ENCODE measurements at places on chromosomes 1 and 21.

DNA sequence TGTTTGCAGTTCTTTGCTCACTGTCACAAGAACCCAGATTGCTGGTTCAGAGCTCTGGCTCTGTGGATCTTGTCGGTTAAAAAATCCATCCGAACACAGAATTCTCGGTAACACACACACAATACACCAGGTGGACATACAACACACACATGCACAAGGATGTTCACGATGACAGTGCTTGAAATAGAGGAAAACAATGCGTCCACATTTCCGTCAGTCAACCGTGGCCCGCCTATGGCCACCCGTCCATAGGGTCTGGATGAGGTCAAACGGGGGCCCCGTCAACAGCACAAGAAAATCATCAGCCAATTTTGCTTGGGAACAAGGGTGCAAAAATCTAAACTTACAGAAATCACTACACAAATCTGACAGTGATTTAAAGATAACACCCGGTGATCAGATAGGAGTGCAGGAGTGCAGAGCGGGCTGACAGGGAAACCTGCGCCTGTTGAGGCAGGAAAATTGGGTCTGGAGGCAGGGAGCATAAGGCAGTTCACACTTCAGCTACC is 50.4 kb upstream of the SLC19A1 start:
- no peak for DNase-seq

GRCh38 chr1:179077396-179077795 is 4.5 kb upstream of the TOR3A start:
- DNase-seq = no peak

GRCh38 chr1:79920960-79921669 is 914.6 kb upstream of the ADGRL4 start:
- no peak for DNase-seq

DNA sequence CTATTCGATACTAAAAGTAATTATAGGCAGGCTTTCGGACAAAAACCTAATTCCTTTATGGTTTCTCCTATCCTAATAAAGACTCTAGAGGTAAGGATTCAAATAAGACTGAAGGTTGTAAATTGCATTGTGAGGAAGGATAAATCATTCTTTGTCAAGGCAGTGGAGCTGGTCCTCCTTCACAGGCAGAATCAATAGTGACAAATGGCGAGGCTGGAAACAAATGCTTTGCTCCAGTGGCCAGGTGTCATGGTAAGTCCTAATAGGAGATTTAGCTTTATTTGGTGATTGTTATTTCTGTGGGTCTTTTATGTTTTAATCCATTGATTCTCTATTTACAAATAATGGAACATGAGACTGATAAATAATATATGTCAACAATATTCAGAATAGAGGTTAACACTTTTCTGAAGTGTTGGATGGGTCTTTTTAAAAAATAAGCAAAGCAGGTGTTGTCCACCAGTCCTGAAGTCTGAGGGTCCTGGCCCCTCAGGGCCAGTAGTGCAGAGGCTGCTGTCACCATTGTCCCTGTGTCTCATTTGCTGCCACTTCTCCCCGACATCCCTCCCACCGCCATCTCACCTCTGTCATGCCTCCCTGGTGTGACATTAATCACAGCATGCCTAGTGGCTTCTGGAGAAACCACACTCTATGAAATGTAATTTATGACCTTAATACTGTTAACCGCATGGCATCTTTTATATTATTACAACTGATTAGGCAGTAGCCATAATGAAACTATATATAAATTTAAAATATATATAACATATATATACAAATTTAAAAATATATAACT is 120.9 kb upstream of the MAGI3 start:
- DNase-seq = no peak

DNA sequence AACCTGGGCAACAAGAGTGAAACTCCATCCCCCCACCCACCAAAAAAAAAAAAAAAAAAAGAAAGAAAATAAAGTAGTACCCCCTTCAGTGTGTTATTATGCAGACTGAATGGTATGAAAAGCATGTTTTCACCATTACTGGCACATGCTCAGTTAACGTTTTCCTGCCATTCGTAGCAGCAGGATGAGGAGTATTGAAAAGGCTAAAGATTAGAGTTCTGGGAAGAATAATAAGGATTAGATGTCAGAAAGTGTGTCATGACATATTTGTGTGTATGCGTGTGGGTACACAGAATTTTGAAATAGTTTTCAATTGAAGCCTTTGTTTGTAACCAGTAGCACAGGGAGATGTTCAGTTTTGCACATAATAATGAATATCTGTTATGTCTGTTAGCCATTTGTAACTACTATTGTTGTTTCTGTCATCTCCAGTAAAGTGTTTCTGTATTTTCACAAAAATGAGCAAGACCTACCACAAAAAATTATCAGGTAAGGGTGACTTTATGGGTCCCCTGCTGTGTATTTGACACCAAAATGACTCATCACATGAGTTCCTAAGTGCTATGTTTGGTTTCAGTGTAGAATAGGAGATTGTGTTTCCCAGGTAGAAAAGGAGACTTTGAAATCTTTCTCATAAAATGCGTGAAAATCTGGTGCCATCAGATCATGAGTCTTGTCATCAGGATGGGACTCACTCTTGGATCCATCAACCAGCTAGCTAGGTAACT is 358.9 kb downstream of the DISC1 start:
- DNase-seq = no peak

GRCh38 chr1:107954719-107955415 is 10.1 kb downstream of the VAV3 start:
- DNase-seq = no peak

DNA sequence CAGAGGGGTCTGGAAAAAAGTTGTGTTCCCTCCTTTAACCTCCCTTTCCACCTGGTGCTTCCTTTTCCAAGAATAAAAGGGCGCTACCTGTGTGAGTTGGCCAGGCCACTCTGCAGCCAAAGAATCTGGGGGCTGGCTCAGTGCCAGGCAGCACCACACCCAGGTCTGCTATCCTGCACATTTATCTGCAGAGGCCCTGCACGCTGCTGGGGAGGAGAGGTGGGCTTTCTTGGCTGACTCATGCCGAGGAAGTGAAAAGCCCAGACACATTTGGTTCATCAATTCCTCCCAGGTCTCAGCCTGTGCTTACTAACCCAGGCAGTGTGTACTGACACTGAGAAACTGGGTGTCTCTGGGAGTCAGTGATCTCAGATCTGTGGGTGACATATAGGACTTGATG is 79.8 kb upstream of the F3 start:
- no peak for DNase-seq

- no peak for DNase-seq
Observed at GRCh38 chr21:30268608-30269197, 14.0 kb downstream of the KRTAP24-1 start.

- DNase-seq = no peak
Observed at GRCh38 chr1:54668567-54668966, 27.0 kb downstream of the MROH7 start.

DNA sequence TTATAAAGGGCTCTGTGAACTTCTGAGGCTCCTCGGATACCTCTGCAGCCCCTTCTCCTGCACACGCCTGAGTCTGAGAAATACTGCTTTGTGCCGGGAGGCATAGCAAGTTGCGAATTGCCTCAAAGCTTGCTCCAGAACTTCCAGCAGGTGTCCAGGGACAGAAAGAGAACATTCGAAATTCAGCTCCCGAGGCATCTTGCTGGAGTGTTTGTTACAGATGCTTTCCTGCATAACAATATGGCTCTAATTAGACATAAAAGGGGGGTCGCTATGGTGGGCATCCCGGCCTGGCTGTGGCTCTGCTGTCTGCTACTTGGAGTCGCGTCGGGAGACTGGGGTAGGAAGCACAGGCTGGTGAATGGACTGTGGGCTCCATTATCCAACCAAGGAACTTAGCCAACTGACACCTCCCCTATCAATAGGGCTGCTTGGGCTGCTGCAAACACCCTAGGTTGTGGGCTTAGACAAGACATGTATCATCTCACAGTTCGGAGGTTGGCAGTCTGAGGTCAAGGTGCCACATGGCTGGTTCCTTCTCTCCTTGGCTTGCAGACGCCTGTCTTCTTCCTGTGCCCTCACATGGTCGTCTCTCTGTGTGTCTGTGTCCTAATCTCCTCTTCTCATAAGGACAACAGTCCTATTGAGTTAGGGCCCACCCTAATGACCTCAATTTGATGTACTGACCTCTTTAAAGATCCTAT is 607.0 kb downstream of the NPHP4 start:
- no peak for DNase-seq

- no peak for DNase-seq
Observed at GRCh38 chr21:31564439-31564838, 95.1 kb upstream of the SOD1 start.

GRCh38 chr1:151716771-151717631 is at the start of gene CELF3:
Gene CELF3, minus strand, starts transcription at chr1:151716803. Its CDS starts 783 bp downstream, at chr1:151716020.
- DNase-seq = no peak

DNA sequence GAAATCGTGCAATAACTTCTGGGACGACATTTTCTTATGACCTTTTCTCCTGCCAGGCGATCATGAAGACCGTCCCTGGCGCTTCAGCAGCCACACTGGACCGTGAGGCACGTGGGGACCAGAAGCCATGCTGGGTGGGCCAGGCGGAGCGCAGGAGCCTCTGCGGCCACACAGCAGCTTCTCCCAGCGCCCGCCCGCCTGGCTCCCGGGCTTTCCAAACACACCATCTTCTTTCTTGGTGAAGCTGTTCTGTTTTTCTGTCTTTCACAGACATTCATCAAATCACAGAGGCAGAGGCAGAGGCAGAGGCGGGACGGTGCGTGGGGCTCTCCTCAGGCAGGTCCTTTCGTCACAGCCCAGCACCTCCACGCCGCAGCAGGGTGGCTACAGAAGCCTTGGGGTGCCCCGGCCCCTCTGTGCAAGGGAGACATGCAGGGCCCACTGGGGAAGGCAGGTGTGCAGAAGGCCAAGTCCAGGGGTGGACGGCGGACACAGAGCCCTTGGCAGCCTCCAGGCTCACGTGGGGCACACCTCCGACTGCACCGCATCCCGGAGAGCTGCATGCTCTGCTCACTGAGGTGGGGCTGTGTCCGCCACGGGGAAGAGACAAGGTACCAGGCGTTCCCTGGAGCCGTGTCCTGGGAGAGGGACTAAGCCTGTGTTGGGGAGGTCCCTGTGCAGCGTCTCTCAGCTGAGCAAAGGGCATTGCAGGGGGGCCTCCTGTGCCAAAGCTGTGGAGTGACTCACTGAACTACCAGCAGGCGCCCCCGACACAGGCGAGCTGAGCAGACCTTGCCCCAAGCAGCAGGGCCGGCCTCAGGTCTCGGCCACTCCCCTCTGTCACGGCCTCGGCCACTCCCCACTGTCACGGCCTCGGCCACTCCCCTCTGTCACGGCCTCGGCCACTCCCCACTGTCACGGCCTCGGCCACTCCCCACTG is 2.6 kb upstream of the TMEM240 start:
- DNase-seq = no peak

GRCh38 chr21:32001390-32001789 is 128.6 kb downstream of the HUNK start:
- no peak for DNase-seq

DNA sequence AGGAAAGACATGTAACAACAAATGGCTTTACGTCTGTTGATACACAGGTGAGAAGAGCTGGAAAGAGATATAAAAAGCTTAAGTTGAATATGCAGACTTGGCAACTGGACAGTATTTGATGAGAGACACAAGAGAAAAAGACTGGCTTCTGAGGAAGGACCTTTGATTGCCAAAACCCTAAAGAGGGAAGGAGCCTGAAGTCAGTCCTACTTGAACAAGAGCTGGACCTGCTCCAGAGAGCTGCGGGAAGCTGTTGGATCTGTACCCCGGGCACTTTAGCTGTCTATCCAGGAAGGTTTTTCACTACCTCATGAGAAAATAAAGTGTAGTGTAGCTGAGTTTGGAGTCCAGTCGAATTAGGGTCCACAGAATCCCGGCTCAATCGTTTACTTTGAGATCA is 25.3 kb upstream of the LRRC8B start:
- DNase-seq = no peak

DNA sequence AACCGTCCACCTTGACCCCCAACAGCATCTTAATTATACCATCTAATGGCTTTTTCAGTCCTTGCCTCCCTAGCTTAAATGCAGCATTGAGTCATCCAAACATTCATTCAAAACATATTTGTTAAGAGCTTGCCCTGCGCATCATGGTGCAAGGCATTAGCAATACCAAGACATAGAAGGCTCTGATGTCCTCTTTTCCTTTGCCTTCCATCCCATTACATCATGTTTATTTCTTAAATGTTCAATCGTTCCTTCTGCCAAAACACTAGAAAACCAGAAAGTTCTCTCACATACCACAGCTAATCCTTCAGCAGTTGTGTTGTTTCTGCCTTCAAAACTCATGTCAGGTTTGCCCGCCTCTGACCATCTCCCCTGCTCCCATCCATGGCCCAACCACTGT is 29.8 kb upstream of the VTCN1 start:
- no peak for DNase-seq

DNA sequence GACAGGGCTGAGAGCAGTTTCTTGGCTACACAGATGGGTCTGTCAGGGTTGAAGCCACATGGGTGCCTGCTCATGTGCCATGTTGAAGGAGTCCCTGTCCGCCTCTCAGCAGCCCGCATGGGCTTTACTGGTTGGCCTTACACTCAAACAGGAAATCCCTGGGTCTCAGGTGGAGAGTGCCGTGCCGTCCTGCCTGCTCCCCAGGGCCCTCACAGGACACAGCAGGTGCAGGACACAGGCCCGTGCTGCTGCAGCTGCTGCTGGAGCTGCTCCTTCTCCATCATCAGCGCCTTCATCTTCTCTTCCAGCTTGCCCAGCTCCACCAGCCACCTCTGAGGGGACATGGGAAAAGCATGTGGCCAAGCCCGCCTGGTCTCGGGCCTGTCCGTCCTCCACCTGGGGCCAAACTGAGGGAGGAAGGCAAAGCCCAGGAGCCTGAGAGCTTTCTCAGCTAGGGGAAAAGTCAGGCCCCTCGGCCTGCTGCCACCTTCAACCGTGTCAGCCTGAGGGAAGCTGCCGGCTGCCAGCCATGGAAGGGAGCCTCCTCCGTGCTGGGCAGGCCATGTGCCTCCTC is 5.5 kb downstream of the SLFNL1 start:
- no peak for DNase-seq

- no peak for DNase-seq
Observed at GRCh38 chr1:244255426-244255965, 196.2 kb downstream of the ADSS2 start.

Measured in stimulated activated CD4-positive, alpha-beta T cell treated with anti-CD3 and anti-CD28 coated beads, Interleukin-1b, Interleukin-23, amount 100 ng/mL, for 1 hour (primary cell).